Urothelium cell line (cell line): ENCODE measurements at places on chromosomes 3 and 15.

- no peak for DNase-seq
Observed at GRCh38 chr15:45181491-45182285, 6.1 kb downstream of the SHF start.

GRCh38 chr15:65323071-65323511 lies 18.6 kb downstream of the RNU5B-1 start:
- DNase-seq = peak; percentile 83

DNA sequence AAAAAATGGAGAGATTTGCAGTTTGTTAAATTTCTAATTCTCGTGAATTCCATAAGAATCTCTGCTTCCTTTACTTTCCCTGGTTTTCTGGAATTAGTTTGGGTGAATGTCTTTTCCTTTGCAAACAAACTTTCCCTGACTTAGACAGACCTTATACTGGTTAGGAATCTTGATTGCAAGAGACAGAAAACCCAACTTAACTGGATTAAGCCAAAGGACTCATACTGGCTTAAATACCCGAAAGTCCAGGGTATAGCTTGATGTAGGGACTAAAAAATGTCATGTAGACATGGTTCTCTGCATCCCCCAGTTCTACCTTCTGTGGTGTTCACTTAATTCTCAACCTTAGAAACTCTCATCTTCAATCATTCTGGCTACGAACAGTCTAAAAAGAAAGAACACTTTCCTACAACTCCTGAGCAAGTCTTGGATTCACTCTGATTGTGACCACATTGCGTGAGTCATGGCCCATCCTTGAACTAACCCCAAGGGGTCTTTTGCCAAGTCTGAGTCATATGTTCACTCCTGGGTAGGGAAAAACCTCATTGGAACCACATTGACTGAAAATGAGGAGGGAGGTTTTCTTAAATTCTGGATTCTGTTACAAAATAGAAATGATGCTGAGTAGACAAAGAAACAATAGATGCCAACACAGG lies 136.0 kb upstream of the DAZL start:
- DNase-seq = peak; percentile 60

- no peak for DNase-seq
Observed at GRCh38 chr3:12946251-12946648, 104.9 kb upstream of the RPL32 start.

DNA sequence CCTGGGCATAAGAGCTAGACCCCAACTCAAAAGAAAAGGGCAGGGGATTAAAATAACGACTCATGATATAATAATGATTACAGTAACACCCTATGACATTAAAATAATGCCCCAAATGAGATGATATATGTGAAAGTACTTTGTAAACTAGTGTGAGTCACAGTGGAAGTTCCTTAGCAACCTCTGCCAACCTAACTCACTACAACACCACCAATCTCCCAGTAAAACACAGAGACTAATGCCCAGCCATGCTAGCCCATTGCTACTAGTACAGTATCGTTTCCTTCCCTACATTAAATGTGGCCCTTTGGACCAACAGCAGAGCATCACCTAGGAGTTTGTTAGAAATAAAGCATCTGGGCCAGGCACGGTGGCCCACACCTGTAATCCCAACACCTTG lies 11.2 kb upstream of the ADAMTS7 start:
- DNase-seq = no peak

GRCh38 chr3:72223628-72224027 lies 438.7 kb upstream of the PROK2 start:
- DNase-seq = no peak

DNA sequence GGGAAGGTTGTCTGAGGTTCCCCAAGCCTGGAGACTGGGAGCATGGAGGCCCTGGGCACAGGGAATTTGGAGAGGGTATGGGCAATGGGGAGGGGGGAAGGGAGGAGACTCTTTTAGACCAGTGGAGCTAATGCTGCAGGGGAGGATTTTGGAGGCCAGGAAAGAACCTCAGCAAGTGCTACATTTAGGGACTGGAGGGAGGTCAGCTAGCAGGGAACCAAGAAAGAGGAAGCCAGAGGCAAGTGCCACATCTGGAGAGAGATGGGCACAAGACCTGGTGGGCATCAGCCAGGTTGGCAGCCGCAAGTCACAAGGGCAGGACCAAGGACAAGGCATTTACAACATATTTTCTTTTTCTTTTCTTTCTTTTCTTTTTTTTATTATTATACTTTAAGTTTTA lies 20.7 kb downstream of the PLEKHO2 start:
- no peak for DNase-seq

DNA sequence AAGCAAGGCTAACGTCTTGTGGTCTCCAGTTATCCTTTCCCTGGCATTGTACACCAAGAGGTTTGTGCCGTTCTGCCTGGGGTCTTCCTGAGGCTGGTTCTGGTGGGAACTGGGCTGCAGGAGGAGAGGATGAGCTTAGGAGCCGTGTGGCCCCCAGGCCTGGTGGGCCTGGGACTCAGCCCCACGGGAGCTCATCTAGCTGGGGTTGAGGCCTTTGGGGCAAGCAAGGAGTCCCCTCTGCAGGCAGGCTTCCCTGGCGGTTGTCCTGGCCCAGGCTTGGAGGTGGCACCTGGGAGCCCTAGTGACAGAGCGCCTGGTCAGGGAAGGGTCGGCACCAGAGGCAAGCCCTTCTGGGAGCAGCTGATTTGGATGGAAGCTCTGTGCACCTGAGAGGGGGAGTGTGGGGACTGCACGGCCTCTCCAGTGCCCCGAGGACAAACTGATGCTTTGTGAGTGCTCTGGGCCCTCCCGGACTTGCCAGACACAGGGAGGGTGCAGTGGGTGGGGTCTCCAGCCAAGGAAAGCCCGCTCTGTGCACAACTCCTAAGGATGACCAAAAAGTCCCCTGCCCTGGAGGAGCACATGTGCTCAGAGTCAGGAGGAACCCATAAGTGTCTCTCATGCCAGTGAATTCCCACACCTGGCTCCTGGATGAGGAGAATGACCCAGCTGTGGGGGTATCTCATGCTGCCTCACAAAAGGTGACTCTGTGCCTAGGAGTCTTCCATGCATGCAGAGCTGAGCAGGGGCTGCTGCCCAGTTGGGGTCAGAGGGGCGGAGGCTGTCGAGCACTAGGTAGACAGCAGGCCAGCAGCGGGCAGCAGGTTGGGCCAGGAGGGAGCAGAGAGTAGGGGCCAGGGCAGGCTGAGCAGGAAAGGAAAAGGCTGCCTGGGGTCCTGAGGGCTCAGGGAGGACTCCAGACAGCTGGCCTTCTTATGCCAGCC lies 2.7 kb downstream of the PAK6 start:
- DNase-seq = no peak

- DNase-seq = no peak
Observed at GRCh38 chr3:87047852-87048251, 56.9 kb upstream of the VGLL3 start.

DNA sequence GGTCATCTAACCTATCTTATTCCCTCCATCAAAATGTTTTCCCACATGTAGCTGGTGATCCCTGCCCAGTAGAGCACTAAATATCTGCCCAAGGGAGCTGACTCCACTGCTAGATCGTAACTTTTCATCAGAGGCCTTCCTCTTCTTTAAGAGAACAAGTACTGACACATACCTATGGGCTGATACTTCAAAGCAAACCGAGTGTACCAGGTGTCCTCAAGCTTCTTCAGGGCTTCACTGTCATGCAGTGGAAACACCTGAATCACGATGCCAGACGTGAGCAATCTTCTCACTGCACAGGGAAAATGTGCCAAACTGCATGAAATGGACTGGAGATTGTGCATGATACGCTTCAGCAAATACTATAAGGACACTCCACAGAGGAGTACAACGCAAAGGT lies 41.6 kb downstream of the ANO10 start:
- DNase-seq = no peak

DNA sequence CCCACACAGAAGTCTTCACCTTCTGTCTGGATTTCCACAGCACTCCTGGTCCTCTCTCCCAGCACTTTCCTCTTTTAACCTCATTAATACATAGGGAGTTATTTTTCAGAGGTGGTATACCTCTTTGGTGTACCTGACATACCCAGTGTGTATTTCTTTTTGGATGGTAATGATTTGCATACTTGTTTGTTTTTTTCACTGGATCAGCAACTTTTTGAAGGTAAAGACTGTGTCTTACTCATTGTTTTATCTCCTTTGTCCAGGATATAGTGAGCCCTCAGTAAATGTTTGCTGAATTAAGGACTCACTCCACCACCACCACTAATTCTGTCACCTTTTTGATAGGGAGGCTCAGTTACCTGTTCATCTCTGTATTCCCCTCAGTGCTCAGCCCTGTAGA lies 52.1 kb downstream of the SACM1L start:
- DNase-seq = no peak

DNA sequence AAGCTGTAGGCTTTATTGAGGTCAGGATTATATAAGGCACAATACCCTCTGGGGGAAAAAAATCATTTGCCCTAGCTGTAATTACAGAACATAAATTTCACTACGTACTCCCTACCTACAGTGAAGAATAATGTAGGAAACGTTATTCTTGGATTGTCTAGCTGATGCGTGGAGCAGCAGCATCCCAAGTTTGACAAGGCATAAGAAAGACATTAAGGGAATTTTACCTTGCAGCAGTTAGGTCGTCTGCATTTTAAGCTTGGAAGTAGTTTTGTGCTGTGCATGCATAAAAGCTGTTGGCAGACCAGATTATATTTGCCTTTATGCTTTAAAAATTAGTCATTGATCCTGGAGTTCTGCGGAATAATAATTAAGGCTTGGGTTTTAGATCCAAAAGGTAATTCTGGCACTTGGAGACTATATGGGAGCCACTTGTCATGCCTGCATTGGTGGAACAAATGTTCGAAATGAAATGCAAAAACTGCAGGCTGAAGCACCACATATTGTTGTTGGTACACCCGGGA lies 2.2 kb downstream of the EIF4A2 start:
- no peak for DNase-seq

DNA sequence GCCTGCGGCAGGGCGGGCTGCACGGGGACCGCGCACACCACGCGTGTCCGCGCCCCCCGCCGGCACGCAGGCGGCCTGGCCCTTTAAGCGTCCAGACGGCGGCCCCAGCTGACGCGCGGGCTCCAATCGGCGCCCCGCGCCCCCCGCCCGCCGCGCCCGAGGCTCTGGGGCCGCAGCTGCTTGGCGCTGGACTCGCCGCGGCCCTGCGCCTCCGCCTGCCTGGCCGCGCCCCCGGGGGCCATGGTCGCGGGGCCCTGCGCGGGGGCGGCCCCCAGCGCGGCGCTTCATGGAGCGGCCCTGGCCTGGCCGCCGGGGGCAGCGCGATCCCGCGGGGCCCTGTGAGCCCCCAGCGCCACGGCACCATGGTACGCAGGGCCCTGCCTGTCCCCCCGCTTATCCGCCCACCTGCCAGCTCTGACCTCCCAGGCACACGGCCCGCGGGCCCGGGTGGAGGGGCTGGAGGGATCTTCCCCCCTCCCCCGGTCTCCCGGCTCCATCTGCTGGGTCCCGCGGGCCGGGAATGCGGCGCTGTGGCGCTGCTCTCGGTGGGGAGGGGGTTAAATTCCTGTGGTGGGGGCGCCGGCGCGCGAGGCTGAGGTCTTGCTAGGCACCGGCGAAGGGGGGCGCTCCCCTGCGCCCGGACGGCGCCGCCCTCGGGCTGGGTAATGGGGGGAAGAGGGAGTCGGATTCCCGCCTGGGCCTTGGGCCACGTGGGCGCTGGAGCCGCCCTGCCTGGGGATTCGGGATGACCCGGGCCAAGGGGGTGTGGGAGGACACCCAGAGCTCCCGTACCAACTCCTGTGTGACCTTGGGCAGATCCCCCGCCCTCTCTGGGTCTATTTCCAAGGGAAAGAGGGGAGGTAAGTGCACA lies 1.1 kb downstream of the ZBTB47 start:
- DNase-seq = peak; percentile 71

- peak; percentile 20 for DNase-seq
Observed at GRCh38 chr15:56428821-56429458, 36.0 kb downstream of the MNS1 start.

GRCh38 chr3:186502966-186503712 lies 41.0 kb downstream of the CRYGS start:
- DNase-seq = no peak

DNA sequence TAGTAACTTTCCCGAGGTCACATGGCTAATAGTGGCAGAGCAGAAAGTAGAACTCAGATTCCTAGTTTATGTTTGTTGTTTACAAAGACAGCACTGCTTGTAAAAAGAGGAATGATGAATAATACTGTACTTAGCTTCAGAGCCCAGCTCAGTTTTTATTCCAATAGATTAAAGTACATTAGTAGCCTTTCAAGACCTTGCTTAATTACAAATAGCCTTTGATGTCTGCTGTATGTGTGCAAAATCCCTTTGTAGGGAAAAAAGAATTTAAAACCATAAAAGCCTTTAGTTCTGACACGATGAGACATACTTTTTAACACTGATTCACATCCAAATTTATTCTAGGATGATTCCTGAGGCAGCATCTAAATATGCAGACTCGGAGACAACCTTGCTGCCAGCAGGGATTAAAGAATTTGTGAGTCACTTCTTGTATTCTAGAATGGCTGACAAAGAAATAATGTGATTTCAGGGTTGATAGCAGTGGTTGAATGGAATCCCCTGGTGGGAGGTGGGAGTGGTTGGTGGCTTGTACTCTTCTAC lies 324.2 kb upstream of the TGFBR2 start:
- peak; percentile 63 for DNase-seq

GRCh38 chr3:108119398-108120104 lies 28.7 kb upstream of the CD47 start:
- DNase-seq = no peak
